ENCODE measurements at places on chromosomes 16 and 17.
A peak's percentile ranks its signal among the peaks of the same experiment; 100 is the strongest.

- DNase-seq, result peak; percentile 55
Observed at GRCh38 chr16:14289692-14290340, 218.7 kb downstream of the MRTFB start.

- DNase-seq, result peak; percentile 28
Observed at GRCh38 chr17:16507918-16508533, 16.0 kb upstream of the LRRC75A start.

DNA sequence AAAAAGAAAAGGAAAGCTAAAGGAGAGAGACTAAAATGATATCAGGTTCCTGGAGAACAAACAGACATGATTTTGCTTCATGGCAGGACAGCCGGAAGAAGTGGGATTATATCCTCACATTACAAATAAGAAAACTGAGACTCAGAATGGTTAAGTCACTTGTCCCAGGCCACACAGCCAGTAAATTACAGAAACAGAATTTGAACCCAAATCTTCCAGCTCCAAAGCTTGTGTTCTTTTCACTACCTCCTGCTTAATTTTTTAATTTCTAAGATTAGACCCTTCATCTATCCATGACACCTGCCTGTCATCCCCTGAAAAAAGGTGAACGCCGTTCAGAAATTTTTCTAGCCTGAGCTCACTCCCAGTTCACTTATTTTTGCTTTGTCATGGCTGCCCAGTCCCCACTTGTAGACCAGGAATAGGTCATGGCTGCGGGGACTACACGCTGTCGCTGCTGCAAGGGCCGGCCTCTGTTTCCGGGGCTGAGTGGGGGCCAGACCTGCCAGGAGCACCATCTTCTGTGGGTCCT lies 36.1 kb downstream of the MAPT start:
- no peak for DNase-seq

- no peak for DNase-seq
Observed at GRCh38 chr16:25110387-25110947, 1.1 kb upstream of the LCMT1 start.

GRCh38 chr16:77868052-77868451 lies 79.7 kb downstream of the VAT1L start:
- DNase-seq, result no peak
